Tibial artery (tissue), 4 donors: ENCODE measurements at places on chromosomes 3 and 15.

GRCh38 chr3:45771166-45771775 lies 25.1 kb downstream of the SLC6A20 start:
- DNase-seq: no peak

DNA sequence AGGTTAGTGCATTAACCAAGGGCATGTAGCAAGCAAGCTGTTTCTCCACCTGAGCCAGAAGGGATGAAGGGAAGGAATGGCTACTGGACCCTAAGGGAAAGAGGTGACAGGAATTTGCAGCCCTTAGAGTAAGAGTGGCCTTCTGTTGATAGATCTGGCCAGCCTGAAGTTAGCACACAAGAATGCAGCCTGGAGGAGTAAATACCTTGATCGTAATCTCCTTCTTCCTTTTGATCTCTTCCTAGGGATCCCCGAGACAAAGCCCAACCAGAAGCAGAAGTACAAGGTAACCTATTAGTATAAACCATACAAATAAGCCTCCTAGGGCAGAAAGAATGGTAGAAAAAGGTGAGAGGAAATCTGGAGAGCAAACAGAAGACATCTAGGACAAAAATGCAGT lies 134.6 kb downstream of the ATP8B4 start:
- no peak for DNase-seq

- DNase-seq: no peak
Observed at GRCh38 chr3:47722859-47723258, 58.8 kb downstream of the SMARCC1 start.

- DNase-seq: no peak
Observed at GRCh38 chr3:39216176-39216790, 23.9 kb upstream of the XIRP1 start.

- no peak for DNase-seq
Observed at GRCh38 chr3:8324747-8325146, 176.9 kb upstream of the LMCD1 start.

GRCh38 chr3:52246264-52246620 lies 683 bp downstream of the PPM1M start:
- DNase-seq: no peak

DNA sequence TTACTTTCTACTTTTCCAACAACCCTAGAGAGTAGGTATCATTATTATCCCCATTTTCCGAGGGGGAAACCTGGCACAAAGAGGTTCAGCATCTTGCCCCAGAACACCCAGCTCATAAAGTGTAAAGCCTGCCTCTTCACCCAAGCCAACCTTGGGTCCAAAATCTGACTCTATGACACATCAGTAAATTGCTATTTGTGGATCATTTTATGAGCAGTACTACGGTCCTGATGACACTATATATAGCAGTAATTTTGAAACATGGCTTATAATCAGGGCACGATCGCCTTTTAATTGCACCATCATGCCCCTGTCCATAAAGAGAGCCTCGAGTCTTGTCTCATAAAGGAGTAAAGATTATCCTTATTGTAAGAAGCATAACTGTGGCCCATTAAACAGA lies 9.7 kb downstream of the MAGI1 start:
- DNase-seq: no peak

GRCh38 chr15:35926007-35926380 lies 380.0 kb upstream of the DPH6 start:
- DNase-seq: no peak

- DNase-seq: no peak
Observed at GRCh38 chr3:105495021-105495420, 128.3 kb downstream of the ALCAM start.

GRCh38 chr15:100175406-100176114 lies 166.2 kb downstream of the ADAMTS17 start:
- no peak for DNase-seq

- DNase-seq: no peak
Observed at GRCh38 chr3:110378481-110378880, 693.1 kb upstream of the NECTIN3 start.

GRCh38 chr3:191340966-191341365 lies 10.6 kb upstream of the UTS2B start:
- no peak for DNase-seq

GRCh38 chr3:97306226-97306625 lies 458.3 kb upstream of the ARL6 start:
- DNase-seq: no peak

DNA sequence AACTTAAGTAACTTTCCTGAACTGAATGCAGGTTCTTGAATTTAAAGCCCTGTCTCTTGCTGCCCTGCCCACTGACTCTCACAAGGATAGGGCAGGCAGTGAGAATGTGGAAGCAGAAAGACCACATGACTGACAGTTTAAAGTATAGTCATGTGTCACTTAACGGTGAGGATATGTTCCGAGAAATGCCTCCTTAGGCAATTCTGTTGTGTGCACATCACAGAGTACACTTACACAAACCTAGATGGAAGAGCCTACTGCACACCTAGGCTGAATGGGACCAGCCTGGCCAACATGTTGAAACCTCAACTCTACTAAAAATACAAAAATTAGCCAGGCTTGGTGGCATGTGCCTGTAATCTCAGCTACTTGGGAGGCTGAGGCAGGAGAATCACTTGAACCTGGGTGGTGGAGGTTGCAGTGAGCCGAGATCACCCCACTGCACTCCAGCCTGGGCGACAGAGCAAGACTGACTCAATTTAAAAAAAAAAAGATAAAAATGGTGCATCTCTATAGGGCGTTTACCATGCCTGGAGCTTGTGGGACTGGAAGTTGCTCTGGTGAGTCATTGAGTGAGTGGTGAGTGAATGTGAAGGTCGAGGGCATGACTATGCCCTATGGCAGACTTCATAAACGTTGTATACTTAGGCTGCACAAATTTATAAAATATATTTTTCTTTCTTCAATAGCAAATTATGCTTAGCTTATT lies 18.9 kb upstream of the COPG1 start:
- peak; percentile 42 for DNase-seq

DNA sequence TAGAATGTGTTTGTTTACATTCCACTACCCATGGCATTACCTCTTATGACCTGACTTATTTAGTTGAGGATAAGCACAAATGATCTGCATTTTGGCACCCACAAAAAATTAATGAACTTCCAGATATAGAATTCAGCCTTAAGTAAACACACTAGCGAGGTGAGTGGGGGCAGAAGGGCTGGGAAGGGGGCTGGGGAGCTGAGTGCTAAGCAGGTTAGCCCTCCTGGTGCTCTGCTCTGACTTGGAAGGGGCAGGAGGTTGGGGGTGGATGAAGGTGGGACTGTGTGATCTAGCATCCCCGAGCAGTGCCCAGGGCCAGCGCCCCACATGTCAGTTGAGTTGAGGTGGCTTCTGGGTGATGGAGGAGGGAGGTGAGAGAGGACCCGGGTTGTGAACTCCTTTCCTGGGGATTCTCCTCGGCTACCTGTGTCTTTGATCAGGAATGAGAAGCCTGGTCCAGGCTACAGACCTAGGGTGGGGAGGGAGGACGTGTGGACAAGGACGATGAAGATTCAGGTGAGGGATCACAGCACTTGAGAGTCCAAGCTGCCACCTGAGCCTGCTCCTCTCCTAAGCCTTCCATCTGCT lies 178.6 kb upstream of the SMAD3 start:
- peak; percentile 58 for DNase-seq

DNA sequence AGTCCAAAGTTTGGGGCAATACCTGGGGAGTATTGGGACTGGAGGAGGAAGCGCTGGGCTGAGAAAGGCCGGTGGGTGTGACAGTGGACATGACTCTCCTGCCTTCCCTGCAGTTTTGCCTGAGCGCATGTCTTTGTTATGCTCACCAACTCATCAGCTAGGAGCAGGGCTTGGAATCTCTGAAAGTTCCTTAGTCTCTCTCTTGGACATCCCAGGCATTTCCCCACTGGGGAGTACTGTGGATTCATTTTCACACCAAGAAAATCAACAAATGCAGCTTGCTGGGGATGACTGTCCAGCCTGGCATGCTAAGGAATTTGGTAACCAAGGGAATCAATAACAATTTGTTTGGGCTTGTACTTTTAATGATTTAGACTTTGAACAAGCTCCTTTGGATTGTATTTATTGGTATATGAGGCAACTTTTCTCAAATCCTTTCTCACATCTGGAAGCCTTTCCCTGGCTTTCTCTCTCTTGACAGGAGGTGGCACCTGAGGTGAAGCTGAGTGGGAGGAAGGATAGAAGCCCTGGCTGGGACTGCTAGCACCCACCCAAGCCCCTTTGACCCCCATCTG lies 48.5 kb upstream of the CHST2 start:
- no peak for DNase-seq

GRCh38 chr3:101963902-101964362 lies 114.6 kb downstream of the NFKBIZ start:
- DNase-seq: no peak

DNA sequence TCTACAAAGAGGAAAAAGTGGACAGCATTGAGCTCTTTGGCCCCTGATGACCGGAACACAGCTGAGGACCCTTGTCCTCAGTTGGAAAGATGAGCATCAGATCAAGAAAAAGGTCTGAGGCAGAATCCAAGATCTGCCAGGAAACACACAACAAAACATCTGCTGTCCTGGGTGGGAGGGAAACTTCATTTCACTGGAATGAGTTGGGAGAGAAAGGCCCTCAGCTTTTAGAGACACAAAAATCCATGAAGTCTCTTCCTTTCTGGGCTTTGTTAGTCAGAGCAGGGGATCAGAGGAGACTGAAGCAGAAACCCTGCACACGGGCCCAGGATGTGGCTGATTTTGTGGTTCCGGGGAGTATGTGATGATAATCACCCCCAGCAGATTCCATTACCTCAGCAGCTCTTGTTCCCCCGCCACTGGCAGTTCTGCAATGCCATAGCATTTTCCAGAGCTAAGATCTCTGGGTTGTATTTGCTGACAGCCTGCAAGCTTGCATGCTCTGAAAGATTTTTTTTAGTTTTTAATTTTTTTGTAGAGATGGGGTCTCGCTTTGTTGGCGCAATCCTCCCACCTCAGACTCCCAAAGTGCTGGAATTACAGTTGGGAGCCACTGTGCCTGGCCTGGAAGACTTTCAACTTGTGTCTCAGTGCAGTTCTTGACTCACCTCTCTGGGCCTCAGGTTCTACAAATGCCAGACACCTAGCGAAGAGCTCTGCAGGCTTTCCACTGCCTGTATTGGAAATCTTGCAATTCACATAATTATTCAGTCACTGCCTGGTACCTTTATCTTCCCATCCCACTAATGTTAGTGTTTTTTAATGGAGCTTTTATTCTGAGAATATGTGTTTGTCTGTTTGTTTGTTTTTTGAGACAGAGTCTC lies 5.8 kb upstream of the TATDN2 start:
- no peak for DNase-seq

DNA sequence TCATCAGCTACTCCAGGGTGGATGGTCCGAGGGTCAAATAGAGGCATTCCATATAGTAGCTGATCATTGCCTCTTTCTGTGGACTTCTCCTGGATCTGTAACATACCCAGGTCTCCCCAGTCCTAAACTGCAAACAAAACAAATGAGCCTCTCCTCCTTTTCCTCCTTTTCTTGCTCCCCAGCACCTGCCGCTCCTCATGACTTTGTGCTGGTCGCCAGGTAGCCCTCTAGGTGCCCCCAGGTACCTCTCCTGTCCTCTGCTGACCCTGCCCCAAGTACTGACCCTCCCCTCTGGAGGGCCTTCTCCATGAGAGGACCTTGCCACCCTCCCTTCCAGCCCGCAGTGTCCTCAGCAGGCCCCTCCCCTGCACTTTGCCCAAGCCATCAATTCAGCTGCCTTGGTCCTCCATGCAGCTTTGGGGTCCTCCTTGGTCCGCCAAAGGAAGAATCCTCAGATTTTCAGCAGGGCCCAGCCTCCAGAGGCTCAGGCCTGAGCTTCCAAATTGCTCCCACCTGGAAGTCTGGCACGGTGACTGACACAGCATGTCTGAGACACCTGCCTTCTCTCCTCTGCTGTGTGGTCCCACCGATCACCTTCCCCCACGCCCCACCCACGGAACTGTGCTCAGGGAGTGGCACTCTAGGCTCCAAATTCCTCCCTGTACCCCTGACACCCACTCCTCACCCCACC lies 111.0 kb downstream of the LRRK1 start:
- peak; percentile 11 for DNase-seq

DNA sequence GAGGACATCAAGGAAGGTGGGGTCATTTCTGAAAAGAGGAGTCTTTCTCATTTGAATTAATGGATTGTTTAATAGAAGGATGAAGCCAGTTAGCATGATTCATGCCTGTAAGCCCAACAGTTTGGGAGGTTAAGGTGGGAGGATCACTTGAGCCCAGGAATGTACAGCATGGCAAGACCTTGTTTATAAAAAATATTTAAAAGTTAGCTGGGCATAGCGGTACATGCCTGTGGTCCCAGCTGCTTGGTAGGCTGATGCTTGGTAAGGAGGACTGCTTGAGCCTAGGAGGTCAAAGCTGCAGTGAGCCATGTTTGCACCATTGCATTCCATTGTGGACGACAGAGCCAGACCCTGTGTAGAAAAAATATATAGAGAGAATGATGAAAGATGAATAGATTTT lies 165.5 kb downstream of the ALCAM start:
- DNase-seq: no peak

- no peak for DNase-seq
Observed at GRCh38 chr15:64997745-64998375, 8.1 kb upstream of the SPG21 start.

GRCh38 chr3:21562243-21562642 lies 188.8 kb downstream of the ZNF385D start:
- DNase-seq: no peak

GRCh38 chr3:127578168-127578567 lies 12.4 kb downstream of the TPRA1 start:
- DNase-seq: no peak

- DNase-seq: no peak
Observed at GRCh38 chr3:65720989-65721737, 317.6 kb downstream of the MAGI1 start.

DNA sequence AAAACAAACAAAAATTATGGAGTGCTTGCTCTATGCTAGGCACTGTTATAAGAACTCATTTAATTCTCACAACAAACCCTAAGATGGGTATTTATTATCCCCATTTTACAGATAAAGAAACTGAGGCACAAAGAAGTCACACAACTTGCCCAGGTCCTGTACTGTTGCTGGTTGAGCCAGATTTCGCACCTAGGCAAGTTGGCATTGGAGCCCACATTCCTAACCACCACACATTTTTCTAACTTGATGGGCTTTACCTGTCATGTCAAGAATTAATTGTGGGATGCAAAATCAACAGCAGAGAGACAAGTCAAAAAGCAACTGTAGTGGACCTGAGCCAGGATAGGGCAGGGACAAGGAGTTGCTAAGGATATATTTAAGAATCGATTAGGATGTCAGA lies 47.9 kb upstream of the VILL start:
- DNase-seq: no peak

DNA sequence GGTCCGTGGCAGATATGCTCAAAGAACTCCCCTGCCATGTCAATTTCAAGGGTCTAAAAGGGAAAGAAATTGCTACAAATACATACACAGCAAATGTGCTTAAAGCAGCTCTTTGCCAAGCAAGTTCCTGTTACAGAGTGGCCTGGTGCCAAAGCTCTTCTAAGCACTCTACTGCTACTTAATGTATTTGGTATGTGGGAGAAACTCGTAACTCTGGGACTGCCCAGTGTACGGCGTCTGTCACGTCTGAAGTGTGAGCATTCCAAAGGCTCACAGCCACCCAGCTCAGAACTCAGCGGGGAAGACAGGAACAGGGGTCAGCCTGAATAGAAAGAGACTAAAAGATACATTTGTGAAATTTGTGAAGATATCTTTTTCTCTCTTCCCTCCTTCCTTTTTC lies 54.6 kb downstream of the RBMS3 start:
- peak; percentile 82 for DNase-seq
